ENCODE measurements at places on chromosomes 13 and 19.
A peak's percentile ranks its signal among the peaks of the same experiment; 100 is the strongest.

GRCh38 chr13:113915012-113915763, 51.3 kb upstream of the GAS6 start:
- no peak for DNase-seq

- no peak for DNase-seq
Observed at GRCh38 chr13:31849206-31849605, 109.9 kb downstream of the RXFP2 start.

GRCh38 chr13:111850458-111850857, 216.5 kb upstream of the SOX1 start:
- DNase-seq: no peak

GRCh38 chr13:94192431-94192975, 287.0 kb downstream of the DCT start:
- DNase-seq: peak; percentile 1

DNA sequence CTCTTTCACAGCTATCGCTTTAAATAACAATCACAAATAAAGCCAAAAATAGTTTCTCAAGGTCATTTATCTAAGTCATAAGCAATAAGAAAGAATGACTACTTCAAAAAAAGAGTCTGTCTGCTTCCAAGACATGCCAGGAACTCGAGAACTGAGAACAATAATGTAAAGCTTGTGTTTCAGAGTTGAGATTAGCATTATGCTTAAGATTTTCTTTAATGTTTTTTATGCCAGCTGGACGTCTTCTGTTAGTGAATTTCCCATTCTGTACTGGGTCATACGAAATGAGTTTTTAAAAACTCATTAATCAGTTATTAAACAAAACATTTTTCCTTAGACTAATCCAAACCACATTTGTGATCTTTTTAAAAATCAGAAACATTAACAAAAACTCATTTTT, 3.2 kb upstream of the SPRYD7 start:
- DNase-seq: no peak

DNA sequence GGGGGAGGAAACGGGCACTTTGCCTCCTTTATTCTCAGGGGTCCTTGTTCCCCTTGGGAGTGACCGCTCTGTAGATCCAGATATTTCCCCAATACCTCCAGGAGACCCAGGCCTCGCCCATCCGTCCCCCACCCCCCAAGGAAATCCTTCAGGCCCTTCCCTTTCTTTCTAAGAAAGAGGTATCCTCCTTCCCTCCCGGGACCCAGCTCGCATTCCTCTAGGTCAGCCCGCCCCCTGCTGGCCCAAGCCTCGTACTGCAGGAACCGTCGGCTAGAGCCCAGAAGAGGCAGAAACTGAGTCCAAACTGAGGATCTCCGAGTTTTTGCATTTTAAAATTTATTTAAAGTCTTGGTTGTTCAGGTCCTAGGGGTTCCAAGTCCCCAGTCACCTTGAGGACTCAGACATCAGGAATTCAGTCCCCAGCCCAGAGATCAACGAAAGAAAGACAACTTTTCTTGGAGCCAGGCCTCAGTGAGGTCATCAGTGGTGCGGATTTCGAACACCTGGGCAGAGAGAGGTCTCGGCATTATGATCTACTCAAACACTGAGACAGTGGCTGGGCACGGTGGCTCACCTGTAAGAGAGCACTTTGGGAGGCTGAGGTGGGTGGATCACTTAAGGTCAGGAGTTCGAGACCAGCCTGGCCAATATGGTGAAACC, 7.5 kb upstream of the LRFN1 start:
- DNase-seq: peak; percentile 55

DNA sequence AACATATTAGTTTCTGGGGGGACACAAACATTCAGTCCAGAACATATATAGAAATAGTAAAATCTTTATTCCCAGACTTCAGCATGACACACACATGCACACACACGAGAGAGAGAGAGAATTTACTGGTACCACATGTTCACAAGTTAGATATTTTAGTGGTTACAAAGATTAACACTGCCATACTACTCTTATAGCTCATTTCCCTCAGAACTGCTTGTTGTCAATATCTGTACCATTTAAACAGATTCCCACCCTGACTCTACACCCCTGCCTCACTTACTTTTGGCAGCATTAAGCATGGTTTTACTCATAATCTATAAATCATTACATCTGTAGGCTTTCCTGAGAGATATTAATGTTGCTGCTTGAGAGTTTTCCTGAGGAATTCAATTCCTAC, 524.7 kb upstream of the HTR2A start:
- DNase-seq: no peak

DNA sequence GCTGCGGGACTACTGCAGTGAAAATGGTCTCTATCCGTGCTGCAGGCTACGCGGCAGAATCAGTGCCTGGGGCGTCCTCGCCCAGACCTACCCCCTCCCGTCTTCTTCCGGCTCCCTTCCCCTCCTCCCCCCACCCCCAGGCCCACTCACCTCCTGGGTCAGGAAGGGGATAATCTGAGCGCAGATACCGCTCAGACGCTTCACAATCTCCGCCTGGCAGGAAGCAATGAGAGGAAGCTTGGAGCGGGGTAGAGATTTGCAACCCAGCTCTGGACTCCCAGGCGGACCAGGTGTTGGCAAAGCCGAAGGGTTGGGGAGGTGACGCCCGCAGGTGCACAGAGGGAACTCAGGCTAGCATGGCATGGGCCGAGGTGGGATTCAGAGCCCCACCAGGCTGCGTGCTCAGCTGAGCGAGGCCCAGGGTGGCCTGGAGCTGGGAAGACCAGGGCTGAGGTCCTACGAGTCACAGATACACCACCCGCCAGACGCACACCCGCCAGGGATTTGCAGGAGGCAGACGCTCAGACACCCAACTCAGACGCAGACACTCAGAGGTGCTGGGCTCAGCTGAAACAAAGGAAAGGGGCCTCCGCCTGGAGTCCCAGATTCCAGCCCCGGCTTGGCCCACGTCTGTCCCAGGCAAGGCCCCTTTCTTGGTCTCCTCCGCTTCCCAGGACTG, 4.1 kb downstream of the TLE2 start:
- DNase-seq: no peak

DNA sequence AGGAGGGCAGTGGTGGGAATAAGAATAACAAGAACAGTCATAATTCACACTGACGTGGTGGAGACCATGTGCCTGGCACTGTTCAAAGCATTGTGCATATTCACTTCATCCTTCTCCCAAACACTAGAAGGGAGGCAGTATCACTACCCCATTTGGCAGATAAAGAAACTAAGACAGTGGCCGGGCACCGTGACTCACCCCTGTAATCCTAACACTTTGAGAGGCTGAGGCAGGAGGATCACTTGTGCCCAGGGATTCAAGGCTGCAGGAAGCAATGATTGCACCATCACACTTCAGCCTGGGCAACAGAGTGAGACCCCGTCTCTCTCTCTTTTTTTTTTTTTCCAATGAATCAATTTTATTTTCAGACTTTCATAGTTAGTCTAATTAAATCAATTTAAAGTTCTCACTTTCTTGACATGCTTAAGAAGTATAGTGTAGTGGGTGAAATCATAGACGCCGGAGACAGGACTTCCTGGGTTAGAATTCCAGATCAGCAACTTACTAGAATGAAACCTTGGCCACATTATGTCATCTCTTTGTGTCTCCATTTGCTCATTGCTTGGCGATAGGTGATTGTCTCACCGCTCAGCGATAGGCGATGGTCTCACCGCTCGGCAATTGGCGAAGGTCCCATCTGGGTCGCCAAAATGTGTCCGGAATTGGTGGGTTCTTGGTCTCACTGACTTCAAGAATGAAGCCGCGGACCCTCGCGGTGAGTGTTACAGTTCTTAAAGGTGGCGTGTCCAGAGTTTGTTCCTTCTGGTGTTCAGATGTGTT, 5.3 kb upstream of the ATG4D start:
- no peak for DNase-seq

Data from HT1080 (cell line).